GM04503 (cell line): ENCODE measurements at places on chromosomes 2 and 18.

GRCh38 chr18:58180172-58180571 is 136.1 kb downstream of the NEDD4L start:
- DNase-seq, result no peak

DNA sequence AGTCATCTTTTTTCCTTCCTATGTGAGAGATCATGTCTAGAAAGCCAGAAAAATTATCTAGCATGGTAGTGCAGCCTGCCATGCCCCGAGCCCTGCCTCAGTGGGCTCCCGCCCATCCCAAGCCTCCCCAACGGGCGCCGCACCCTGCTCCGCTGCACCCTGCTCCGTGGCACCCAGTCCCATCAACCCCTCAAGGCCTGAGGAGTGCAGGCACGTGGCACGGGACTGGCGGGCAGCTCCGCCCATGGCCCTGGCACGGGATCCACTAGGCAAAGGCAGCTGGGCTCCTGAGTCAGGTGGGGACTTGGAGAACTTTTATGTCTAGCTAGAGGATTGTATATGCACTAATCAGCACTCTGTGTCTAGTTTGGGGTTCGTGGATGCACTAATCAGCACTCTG is 83.4 kb upstream of the COL3A1 start:
- no peak for DNase-seq

GRCh38 chr2:55030766-55031165 is 19.5 kb downstream of the RTN4 start:
- no peak for DNase-seq

DNA sequence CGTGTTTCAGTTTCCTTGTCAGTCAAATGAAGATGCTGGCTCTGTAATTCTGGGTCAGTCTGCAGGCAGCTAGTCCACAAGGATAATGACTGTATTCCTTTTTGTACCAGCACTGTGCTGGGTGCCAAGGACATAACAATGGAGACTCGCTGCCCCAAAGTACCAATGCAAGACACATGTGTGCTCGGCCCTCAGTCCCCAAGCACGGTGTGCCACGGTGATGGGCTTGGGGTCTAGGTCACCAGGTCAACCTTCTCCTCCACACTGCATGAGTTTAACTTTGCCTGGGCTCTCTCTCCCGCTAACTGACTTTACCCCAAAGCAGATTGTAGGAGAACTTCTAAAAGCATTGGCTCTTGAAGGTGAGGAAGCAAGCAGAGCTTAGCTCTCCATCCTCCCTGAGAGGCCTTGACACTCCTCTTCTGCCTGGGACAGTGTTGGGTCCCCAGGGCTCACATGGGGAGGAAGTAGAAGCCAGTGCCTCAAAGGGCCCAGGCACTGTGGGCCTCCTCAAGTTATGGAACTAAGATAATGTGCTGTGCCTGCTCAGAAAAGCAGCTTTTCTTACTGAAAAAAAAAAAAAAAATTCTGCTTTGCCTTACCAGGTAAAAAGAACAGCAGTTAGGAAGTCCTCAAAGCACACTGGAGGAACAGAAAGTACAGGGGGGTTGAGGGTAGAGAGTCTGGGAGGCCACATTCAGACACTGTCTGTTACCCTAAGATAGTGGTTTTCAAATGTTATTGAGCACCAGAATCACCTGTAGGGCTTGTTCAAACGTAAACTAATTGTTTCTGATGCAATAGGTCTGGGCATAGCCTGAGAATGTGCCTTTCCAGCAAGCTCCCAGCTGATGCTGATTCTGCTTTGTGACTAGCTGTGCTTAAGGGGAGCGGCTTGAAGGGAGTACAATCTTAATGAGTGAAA is 276.4 kb upstream of the CXCR4 start:
- DNase-seq, result no peak

- DNase-seq, result no peak
Observed at GRCh38 chr18:77777163-77777562, 527.5 kb downstream of the GALR1 start.
